NCI-H510A (cell line): ENCODE measurements at places on chromosomes 6 and 20.

DNA sequence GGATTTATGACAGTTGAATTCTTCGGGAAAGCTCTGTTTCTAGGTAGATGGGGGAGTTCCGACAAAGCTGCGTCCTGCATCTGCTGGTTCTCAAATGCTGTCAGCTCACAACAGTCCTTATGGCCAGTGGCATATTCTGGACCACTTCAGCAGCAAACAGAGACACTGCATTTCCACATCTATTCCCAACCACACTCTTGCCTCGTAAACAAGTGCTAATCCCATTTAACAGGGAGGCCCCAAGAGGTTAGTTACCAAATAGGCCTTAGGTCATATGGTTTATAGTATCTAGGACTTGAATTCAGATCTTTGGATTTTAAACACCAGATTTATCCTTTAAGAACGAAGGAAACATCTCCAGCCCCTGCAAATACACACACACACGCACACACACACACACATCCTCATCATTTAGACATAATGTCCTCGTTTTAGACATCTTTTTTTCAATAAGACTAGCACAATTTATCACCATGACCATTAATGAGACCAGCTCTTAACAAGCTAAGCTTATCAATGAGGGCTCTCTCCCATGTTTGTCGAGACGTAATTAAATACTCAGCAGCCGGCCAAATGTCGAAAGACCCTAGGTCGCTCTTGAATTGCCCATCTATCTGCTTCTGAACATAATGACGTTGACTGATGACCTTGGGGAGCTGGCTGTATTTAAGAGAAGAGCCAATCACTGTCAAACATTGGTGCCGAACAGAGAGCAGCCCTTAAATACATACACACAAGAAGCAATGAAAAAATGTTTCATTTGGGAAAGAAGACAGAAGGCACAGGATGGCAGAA is 84.5 kb downstream of the PSMG4 start:
- DNase-seq: no peak

- DNase-seq: no peak
These were observed 299.7 kb downstream of the BTBD3 start for GRCh38 chr20:12217382-12217781.

DNA sequence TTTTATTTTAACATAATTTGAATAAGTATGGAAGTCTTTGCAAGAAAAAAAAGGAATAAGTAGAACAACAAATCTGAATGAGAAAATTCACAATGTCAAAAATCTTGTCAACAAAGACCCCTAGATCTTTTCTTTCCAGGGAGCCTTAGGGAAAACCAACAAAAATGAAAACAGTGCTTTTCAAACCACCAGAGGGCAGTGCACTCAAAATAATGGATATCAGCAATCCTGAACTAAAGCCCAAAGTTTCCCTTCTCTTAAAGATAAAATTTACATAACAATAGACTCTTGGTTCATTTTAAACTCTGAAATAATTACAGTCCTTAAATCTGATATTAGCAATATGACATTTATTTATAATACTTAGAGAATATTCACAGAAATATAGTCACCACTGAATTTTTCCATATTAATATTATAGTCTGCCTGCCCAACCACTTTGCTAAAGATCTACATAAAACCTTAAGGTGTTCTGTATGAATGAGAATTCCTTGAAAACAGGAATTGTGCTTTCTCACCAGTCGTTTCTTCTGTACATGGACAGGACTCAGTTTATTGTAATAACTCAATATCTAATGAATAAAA is 105.3 kb upstream of the BMP5 start:
- DNase-seq: no peak

DNA sequence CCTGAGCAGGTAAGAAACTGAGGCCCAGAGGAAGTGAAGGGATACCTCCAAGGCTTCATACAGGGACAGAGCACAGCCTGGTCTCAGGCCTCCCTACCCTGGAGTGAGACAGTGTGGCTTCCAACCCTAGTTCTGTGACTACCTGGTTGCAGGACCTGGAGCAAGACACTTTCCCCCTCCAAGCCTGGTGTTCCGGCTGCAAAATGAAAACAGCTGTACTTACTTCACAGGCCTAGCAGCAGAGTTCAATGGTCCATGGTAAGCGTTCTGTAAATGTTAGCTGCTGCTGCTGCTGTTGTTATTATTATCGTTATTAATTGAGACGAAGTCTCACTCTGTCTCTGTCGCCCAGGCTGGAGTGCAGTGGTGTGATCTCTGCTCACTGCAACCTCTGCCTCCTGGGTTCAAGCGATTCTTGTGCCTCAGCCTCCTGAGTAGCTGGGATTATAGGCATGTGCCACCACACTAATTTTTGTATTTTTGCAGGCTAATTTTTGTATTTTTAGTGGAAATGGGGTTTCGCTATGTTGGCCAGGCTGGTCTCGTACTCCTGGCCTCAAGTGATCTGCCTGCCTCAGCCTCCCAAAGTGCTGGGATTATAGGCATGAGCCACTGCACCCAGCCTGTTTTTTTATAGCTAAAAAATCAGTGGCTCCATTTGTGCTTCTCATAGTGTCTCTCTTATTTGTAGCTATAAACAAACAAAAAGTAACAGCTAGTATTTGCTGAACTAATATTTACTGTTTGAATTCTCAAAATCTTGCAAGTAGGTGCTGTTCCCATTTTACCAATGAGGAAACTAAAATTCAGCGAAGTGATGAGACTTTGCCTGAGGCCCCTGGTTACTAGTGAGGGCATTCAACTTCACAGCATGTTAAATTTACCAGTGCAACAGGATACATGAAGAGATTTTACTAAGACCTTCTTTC is 41.9 kb downstream of the COX4I2 start:
- DNase-seq: no peak

- DNase-seq: no peak
These were observed 44.2 kb upstream of the ESR1 start for GRCh38 chr6:151763303-151763702.

DNA sequence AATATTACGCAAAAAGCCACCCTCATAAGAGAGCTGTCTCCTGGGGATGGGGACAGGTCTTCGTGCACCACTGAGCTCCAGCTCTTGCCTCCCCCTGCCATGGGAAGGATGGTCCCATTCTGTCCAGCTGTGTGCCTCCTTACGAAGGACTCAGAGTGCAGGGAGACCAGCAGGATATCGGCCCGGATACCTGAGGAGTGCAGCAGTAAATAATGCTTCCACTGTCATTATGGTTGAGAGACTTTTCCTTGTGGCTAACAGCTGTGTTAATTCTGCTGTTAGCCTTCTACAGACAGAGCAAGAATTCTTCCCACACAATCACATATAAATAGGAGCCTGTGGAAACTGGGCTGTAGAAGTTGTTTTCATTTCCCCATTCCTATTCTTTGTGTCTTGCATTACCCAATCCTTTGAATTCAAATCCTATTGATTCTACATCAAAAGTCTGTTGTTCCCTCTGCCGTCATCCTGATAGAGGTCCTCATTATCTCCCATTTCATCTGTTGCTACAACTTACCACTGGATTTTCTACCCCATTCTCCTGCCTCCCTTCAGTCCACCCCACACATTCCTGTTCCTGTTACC is 364.6 kb upstream of the SOX4 start:
- no peak for DNase-seq

DNA sequence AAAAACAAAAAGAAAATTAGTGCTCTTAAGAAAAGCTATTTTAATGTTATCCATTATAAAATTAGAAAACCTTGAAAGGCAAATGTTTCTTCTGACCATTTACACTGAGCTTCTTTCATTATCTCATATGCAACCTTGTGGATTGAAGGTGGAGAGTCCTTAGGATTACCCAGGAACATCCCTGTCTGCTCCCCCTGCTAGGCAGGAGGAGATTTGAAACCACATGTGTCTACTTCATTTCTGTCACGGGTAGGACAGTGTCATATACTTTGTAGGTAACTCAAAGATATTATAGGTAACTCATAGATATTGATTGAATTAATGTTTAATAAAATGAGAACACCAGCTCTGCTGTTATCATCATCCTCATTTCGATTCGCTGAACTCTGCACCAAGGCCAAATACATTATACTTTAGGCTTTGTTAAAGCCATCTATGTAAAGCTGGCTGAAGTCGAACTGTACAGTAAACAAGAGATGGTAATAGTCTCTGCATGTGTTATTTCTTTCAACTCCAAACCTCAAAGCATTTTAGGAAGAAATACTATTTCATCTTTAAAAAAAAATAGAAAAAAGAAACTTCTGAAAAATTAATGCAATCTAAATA is 49.5 kb downstream of the HDAC2 start:
- DNase-seq: no peak

DNA sequence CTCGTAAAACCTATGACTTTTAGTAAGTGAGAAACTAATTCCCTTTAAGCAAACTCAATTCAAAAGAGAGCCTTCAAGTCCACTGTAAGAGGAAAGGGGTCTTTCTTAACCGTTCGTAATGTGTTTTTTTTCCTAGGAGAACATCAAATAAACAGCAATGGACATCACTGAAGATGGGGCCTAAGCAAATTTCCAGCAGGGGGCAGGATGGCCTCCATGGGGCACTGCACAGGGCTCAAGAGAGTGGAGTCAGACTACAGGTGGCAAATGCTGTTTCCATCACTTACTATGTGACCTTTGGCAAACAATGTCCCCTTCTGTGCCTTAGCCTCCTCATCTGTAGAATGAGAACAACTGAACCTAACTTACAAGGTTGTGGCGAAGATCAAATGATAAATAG is 88.7 kb downstream of the ARHGAP18 start:
- no peak for DNase-seq

DNA sequence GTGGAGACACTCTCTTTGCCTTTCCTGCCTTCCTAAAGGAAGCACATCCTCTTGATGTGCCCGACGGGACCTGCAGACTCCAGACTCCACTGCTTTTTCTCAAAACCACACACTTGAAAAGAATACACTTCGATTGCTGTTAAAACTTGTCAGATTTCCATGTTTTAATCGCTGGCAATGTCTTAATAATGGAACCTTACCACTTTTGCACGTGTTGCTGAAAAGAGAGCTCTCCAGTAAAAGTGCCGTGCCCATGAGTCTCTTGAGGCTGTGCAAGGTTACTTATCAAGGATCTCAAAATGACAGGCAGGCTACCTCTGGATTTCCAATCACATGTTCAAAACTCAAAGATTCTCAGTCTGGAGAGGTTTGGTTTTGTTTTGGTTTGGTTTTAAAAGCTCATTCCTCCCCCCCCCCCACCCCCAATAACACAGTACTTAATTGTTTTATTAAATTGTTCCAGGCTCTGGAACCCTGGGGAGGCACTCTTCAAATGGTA is 12.0 kb upstream of the TFAP2A start:
- DNase-seq: no peak

DNA sequence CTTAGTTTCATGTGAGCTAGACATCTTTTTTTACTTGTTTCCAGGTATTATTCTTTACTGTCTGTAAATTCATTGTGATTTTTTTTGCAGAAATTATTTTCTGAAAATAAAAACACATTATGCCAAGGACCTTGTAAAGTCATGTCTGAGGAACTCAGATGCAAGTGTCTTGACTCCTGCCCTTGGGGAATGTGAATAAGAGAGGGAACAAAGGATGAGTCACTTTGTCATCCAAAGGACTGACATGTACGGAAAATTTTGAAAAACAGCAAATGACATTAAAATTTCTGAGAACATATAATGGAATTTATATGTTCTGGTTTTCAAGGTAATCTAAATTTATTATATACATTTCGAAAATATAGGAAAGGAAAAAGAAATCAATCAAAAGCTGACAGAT is 660.4 kb downstream of the CD109 start:
- no peak for DNase-seq

DNA sequence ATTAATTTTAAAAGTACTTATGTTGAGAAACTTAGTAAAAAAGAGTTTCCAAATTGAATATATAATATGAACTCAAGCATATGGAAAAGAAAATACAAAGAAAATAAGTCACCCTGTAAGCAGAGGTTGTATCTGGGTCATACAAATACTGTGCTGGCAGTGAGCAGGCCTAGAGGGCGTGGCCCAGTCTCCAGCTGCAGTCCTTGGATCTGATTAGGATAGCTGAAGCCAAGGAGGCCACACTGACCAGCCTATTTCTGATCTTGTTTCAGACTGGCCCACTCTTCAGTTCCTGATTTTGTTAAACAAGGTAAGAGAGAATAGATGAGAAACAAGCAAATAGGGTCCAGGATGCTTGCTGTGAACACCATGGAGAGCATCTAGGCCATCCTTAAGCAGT is 228.8 kb downstream of the EPM2A start:
- no peak for DNase-seq

DNA sequence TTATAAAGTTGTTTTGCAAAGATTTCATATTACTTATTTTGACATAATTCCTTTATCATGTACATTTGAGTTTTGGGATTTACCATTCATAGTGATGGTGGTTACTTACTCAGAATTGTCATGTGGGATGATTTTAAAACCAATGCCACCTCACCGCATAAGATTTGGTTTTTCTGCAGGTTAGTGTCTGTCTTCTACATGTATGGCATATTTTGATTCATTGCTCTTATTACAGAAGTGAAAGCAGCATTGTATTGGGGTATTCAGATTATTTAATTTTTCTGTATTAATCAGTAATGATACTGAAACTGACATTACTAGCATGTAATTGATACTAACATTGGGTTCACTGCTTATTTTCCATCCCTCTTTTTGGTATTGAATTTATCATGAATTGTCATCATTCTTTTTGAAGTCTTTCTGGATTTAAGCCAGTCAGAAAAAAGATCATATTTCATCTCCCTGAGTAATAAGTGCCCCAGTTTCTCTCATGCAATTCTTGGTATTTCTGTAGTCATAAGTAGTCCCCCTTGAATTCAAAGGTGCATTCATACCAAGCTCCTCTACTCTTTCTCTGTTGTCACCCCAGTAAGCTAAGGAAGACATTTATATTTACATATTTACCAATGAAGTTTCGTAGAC is 176.6 kb downstream of the BCKDHB start:
- no peak for DNase-seq

- DNase-seq: no peak
These were observed 309.5 kb downstream of the TAF4 start for GRCh38 chr20:61755971-61756845.

DNA sequence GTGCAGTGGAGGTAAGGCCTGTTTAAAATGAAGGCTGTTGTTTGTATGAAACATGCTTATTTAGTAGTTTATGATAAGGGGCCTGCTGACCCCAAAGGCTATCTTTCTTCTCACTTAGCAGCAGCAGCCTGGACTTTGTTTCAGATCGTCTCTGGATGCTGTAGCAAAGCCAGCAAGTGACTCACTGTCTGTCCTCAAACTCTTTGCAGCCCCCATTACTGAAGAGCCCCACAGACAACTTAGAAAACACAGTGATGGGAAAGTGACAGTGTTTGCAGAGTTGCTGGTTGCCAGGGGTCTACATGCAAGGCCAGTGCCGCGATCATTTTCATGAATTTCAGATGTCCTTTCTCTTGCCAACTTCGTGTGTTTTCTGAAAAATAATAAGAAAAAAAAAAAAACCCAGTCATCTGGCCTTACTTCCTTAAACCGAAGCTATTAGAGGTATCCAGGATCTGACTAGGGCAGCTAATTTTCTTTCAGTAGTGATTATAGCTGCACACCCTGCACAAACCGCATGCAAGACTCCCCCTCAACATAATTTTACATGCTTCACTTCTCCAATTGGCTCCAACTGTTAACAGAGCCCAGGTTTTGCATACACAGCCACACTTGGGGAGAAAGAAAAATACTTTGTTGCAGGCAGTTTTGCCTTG is 11.6 kb upstream of the F13A1 start:
- DNase-seq: no peak

GRCh38 chr20:49447364-49447763 is 35.1 kb downstream of the KCNB1 start:
- DNase-seq: no peak

- no peak for DNase-seq
These were observed 60.6 kb downstream of the SSR1 start for GRCh38 chr6:7252390-7252789.

- no peak for DNase-seq
These were observed 35.4 kb upstream of the HMGN3 start for GRCh38 chr6:79269877-79270276.

GRCh38 chr20:10079964-10080363 is 45.2 kb downstream of the ANKEF1 start:
- DNase-seq: no peak
